ENCODE measurements at places on chromosomes 1 and 21.

DNA sequence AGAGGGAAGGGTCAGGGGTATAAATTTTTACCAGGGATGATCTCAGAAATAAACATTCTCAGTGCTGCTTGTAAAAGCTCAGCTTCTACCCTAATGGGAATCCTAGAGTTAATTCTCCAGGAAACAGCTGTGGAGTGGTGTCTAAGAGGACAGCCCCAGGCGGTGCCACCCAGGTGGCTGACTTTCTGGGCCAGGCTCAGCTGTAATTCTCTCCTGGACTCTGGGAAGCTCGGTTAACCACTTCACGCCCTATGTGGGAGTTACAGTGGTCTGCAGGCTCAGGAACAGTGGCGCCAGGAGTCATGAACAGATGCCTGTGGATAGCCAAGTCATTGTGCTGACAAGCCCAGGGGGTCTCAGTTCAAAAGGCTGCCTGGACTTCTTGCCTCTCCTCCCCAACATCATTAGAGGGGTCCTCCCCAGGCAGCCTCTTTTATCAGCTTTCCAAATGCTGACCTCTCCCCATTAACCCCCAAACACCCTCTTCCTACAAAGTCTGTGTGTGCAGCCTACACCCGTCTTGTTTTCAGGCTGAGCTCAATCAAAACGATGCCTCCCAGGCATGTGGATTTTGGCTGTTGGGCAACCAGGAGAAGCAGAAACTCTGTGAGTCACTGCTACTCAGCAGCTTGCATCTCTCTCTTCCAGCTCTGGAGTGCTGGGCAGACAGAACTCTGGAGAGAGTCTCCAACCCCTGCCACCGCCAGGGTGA lies 1.2 kb downstream of the HHIPL2 start:
- DNase-seq, result no peak

- peak; percentile 95 for DNase-seq
These were observed 38.8 kb upstream of the SRSF10 start for GRCh38 chr1:24018611-24019580.

DNA sequence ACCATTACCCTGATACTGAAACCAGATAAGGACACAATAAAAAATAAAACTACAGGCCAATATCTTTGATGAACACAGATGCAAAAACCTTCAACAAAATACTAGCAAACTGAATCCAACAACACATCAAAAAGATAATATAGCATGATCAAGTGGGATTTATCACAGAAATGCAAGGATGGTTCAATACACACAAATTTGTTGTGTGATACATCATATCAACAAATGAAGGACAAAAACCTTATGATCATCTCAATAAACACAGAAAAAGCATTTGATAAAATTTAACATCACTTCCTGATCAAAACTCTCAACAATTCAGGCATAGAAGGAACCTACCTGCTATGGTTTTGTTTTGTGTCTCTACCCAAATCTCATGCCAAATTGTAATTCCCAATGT lies 74.3 kb upstream of the VANGL1 start:
- no peak for DNase-seq

DNA sequence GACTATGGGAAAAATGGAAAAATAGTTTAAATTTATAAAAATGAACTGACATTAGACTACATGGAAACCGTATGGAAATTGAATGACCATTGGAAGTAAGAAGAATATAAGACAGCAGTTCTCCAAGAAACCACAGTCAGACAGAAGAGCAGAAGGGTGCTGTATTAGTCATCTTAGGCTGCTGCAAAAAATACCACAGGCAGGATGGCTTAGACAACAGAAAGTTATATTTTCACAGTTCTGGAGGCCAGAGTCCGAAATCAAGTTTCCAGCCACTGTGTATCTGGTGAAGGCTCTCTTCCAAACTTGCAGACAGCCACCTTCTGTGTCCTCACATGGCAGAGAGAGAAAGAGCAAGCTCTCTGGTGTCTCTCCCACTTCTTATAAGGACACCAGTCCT lies 175.2 kb downstream of the DSCAM start:
- DNase-seq, result no peak

DNA sequence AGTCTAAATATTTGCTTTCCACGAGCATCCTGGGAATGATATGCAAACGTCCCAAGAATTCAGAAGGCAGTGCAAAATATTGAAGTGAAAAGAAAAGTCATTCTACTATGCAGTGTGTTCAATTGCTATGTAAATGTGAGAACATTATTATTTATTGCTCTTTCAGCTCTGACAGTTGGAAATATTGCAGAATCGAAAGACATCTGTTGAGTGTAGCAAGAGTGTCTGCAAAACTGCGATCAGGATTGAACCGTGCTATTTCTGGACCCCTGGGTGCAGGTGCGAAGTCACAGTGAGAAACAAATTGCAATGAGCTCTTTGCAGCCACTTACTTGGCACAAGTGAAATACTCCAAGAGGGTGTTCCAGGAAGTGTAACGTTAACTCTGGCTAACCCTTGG lies 566.4 kb downstream of the AJAP1 start:
- DNase-seq, result no peak

GRCh38 chr21:46099476-46099875 lies 1.6 kb downstream of the COL6A2 start:
- peak; percentile 19 for DNase-seq

DNA sequence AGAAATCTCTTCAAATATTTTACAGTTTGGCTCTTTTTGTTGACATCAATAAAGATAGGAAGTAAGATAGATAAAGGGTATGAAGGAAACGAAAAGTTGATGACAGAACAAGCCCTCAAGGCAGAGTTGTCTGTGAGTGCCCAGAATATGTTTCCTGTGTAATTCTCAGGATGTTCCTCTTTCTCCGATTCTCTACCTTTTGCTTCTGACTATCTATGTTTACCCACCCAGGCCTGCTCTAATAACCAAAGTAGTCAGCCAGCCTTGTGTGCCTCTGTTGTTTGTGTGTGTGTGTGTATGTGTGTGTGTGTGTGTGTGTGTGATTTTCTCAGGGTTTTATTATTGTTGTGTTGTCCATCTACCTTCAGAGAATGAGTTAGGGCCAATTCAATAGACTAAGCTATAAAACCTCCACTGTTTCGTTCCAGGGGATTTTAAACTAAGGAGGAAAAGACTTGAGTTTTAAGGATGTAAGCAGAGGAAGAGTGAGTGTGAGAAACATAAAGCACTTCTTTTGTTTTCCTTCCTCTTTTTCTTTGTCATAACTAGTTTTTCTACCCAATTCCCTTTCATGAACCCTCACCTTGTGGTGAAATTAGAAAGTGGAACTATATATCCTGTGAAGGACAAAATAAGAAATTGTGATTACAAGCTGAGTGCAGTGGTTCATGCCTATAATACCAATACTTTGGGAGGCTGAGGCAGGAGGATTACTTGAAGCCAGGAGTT lies 627.4 kb upstream of the NR5A2 start:
- no peak for DNase-seq

DNA sequence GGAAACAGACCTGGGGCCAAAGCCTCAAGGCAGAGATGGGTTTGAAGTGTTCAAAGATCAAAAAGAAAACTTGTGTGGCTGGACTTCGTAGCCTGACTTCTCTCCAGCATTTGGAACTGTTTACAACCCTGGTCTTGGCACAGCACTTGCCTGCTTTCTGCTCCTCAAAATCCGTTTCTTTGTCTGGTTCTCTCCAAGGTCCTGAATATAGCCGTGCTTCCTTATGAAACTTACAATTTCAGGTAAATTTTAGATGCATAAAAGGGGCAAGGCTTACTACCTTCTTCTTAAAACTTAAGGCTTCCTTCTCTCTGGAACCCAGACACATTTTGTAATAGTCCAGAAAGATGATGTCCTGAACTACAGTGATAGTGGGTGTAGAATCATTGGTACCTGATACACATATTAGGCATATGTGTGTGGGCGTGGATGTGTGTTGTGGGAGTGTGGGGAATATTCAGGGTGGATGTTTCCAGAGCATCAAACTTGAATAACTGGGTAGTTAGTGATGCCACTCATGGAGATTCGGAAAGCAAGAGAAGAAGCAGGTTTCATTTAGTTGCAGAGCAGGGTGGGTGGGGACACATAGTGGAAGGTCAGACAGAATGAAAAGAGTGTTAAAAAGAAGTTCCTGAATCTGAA lies 26.4 kb upstream of the FAM78B start:
- no peak for DNase-seq

DNA sequence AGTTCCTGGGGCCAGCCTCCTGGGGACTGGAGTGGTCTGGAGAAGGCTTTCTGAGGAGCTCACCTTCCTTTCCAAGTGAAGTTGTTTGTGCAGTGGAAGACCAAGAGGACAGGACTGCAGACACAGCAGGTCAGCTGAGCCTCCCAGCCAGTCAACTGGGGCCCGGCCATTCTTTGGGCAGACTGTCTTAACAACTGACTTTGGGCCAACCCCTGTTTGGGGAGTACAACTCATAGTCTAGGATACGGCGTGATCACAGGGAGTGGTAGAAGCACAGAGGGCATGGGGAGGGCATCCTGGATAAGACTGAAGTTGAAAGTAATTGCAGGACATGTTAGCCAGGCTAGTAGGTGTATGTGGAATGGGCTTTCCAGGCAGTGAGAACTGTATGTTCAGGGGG lies 50.3 kb downstream of the PGM1 start:
- no peak for DNase-seq

DNA sequence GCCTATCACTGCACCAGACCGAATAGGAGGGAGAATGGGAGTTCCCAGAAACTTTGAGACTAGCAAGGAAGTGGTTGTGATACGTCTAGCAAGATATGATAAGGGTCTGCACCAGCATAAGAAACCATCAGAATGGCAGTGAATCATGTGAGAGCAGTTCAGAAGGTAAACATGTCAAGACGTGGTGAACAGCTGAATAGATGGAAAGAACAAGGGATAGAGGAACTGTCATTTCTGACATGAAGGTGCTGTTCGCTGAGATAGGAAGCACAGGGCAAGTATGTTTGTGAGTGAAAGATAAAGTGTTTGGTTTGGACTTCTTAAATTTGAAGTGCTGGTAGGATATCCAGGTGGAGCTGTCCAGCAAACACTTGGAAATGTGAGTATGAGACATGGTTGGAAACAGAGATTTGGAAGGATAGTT lies 1.1 kb upstream of the AGO1 start:
- DNase-seq, result no peak

DNA sequence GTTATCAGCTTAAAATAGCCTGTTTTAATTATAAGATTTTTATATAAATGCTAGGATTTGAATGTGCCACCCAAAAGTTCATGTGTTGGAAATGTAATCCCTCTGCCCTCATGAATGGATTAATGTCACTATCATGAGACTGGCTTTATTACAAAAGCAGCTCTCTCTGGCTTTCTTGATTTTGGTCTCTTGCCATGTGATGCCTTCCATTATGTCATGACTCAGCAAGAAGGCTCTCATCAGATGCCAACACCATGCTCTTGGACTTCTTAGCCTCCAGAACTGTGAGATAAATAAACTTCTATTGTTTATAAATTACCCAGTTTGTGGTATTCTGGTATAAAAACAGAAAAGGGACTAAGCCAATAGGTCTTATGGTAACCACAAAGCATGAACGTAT lies 6.9 kb upstream of the PRSS38 start:
- no peak for DNase-seq

GRCh38 chr1:185733818-185734735 lies at the start of gene HMCN1:
TSS of gene HMCN1 (plus strand) at chr1:185734391. CDS start at chr1:185734780, 389 bp downstream.
- peak; percentile 94 for DNase-seq

DNA sequence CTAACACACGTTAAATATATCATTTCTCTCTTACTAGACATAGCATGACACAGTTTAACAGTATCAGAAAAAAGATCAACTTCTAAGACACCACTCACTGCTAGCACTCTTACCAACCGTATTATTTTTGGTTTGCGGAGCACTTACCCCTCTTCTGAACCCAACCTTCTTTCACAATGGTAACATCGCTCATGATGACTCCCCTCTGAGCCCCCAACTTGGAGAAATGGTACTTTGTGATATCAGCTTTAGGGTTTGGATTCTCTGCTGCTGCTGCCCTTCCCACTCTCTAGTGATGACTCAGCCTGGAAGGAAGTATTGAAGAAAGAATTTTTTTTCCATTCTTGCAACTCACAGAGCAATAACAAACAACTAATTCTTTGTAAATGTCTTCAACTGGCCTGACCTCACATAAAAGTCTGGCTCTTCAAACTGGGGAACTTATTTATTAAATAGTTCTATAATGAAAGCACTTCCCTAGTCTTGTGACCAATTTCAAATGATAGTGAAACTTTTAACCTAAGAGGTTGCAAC lies 7.0 kb downstream of the AKT3 start:
- peak; percentile 18 for DNase-seq

DNA sequence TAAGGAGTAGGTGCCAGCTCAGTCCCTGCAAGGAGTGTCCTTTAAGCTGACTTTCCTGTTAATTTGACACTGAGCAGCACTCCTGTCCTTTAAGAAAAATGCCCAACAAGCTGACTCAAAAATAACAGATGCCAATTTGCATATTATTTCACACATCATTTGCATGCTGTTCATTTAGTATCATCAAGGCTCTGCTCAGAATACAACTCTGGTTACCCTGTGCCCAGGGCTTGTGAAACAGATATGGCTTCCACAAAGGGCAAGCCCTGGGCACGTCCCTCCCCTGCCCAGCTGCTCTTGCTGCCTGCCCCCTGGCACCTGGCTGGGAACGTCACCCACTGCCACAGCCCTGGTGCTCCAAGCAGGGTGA lies 10.3 kb downstream of the KCNN3 start:
- DNase-seq, result no peak

- no peak for DNase-seq
These were observed 14.2 kb downstream of the ETV3L start for GRCh38 chr1:157085421-157085820.

DNA sequence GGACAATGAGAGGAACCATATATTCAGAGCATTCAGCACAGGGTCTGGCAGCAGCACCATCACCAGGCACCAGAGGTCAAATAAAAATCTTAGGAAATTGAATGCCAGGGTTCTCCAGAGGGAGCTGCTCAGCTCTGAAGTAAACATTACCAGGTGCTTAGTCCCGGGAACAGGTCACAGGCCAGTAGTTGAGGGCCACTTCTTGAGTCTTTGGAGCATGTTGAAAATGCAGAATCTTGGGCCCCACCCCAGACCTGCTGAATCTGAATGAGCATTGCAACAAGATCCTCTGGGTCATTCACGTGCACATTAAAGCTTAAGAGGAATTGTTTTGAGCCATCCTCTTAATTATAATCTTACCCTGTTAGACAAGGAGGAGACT lies 33.8 kb downstream of the PHC2 start:
- DNase-seq, result no peak

GRCh38 chr1:189941922-189942321 lies 535.7 kb downstream of the BRINP3 start:
- no peak for DNase-seq

DNA sequence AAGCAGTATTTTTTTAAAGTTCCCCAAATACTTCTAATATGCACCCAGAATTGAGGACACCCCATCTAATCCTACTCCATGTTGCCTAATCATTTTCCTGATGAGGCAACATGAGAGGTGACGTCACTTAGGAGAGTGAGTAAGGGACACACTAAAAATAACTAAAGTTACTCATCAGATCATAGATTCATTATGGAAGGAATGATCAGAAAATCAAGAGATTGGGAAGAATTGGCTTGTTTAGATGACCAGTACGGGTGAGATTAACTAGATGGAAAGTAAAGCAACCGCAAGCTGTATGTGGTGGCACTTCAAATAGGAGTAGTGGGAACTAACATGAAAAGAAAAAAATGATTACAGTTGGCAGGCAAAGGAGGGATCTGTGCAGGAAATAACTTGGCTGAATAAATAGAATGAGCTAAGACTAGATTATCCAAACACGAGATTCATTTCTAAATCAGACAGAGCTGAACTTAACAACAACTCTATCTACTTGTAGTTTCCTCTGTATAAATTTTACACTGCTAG lies 61.4 kb upstream of the CXADR start:
- DNase-seq, result no peak

Measured in lower leg skin (tissue), 4 donors.